ENCODE measurements at places on chromosomes 5 and 9.

DNA sequence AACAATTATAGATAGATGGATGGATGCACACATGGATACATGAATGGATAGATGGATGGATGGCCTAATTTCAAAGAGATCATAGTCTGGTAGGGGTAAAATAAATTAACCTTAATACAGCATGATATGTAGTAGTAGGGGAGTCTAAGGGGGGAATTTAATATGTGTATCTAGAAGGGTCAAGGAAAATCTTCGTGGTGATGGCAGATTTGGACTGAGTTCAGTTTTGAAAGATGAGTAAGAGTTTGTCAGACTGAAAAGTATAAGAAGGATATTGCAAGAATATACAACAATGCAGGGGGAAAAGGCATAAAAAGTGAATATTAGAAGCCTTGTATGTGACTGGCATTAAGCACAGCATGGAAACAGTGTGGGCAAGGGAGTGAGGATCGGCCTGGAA, 98.7 kb downstream of the ZNF462 start:
- peaks cover 3% of the 10 kb centered on the region for H3K27me3 ChIP-seq
- DNase-seq, result no peak
- no peaks in the 10 kb centered on the region for H3K36me3 ChIP-seq
- no peak overlapping the region for H3K4me3 ChIP-seq

DNA sequence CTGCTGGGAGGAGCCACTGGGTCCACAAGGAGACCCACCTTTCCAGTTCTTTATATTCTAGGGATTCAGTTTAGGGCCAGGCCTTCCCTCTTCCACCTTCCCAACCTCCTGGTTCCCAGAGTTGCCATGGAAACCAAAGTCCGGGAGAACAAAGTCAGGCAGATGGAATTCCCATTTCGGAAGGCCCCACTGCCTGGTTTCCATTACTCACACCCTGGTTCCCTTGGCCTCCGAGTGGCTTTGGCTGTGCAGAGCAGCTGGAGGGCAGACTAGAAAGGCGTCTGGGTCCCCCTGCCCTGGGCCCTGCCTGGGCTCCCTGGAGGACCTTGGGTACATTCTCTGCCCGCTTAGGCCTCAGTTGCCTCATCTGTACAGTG, 136.1 kb downstream of the RGS3 start:
- H3K36me3 ChIP-seq, result peaks cover 18% of the 10 kb centered on the region
- peaks cover 84% of the 10 kb centered on the region for H3K4me1 ChIP-seq
- no peaks in the 10 kb centered on the region for H3K27me3 ChIP-seq
- DNase-seq, result no peak
- no peak overlapping the region for H3K4me3 ChIP-seq

DNA sequence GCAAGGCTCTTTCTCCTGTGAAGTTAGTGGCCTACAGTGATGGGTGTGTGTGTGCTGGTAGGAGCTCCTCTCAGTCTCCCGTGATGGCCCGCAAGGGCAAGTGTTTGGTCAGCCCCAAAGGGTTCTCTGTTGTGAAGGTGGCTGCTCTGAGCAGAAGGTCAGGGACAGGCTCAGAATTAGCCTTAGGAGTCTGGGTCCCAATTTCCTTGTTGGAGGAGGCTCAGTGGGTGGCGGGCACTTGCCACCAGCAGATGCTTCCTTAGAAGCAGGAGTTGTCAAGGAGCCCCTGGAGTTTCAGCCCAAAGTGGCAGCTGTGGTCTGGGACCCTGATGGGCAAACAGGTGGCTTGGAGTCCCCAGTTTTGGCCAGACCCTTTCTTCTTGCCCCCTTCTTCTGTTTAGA, 154.4 kb downstream of the MACROH2A1 start:
- peak; percentile 22 for DNase-seq
- H3K4me3 ChIP-seq, result no peak overlapping the region
- no peak overlapping the region for H3K27ac ChIP-seq
- no peaks in the 10 kb centered on the region for H3K36me3 ChIP-seq

- H3K36me3 ChIP-seq, result peaks cover 40% of the 10 kb centered on the region
- no peaks in the 10 kb centered on the region for H3K4me1 ChIP-seq
- H3K4me3 ChIP-seq, result no peak overlapping the region
- H3K27me3 ChIP-seq, result no peaks in the 10 kb centered on the region
These were observed 39.0 kb downstream of the DROSHA start for GRCh38 chr5:31492869-31493268.

- peaks cover 15% of the 10 kb centered on the region for H3K4me1 ChIP-seq
- H3K36me3 ChIP-seq, result peaks cover 21% of the 10 kb centered on the region
- H3K4me3 ChIP-seq, result peak overlapping the region; percentile 91
These were observed 1.3 kb downstream of the NAA35 start for GRCh38 chr9:85941966-85942912.

DNA sequence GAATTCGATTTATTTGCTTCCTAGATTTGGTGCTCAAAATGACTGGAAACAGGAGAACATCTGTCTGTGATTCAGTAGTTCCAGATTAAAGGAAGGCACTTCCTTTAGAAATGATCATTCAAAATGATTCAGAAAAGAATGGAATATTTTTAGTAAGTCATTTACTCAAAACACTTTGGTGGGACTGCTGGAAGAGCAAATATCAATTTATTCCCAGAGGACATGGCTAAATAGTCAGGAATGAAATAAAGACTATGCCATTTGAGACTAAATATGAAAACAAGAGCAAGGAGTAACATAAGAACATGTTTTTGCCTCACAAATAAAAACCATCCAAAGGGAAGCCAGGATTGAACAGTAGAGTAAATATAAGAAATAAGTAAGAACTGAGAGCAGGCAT, 138.6 kb upstream of the RASA1 start:
- no peak overlapping the region for H3K27ac ChIP-seq
- H3K4me3 ChIP-seq, result no peak overlapping the region
- no peaks in the 10 kb centered on the region for H3K36me3 ChIP-seq
- no peaks in the 10 kb centered on the region for H3K27me3 ChIP-seq
- no peaks in the 10 kb centered on the region for H3K4me1 ChIP-seq

GRCh38 chr5:132655821-132656773, 1.9 kb upstream of the IL13 start:
- peak; percentile 52 for DNase-seq
- H3K36me3 ChIP-seq, result no peaks in the 10 kb centered on the region
- no peak overlapping the region for H3K27ac ChIP-seq
- peak overlapping the region; percentile 47 for H3K4me3 ChIP-seq

- H3K27ac ChIP-seq, result no peak overlapping the region
- no peak overlapping the region for H3K4me3 ChIP-seq
- H3K36me3 ChIP-seq, result no peaks in the 10 kb centered on the region
These were observed 441.5 kb upstream of the CDH6 start for GRCh38 chr5:30752015-30752414.

DNA sequence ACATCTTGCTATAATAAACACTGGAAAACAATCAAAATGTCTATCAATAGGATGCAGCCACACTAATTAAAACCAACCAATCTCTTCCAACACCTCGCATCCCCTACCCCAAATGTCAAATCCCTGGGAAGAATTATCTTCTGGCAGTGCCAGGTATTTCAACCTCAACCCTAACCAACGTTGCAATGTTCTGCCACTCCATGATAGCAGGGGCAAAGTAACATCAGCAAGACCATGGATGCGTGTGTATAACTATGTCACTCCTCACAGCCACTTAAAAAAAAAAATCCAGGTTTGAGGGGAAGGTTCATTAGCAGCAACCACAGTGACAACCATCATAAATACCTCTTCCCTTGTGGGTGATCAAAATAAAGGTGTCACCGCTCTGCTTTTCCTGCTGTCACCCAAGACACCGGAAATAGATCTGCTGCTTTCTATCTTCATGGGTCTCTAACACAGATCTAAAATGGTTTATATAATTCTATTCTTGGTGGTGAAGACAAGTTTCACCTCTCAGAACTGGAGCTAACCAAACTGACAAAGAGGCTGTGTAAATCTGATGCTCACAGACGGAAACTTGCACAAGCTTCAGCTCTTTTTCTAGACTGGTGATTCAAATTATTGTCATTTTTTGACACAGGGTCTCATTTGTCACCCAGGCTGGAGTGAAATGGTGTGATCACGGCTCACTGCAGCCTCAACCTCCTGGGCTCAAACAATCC, 9.9 kb downstream of the HSPA9 start:
- no peaks in the 10 kb centered on the region for H3K27me3 ChIP-seq
- no peak overlapping the region for H3K27ac ChIP-seq
- no peak overlapping the region for H3K4me3 ChIP-seq
- peaks cover 13% of the 10 kb centered on the region for H3K4me1 ChIP-seq
- H3K36me3 ChIP-seq, result peaks cover 16% of the 10 kb centered on the region
- no peak for DNase-seq

DNA sequence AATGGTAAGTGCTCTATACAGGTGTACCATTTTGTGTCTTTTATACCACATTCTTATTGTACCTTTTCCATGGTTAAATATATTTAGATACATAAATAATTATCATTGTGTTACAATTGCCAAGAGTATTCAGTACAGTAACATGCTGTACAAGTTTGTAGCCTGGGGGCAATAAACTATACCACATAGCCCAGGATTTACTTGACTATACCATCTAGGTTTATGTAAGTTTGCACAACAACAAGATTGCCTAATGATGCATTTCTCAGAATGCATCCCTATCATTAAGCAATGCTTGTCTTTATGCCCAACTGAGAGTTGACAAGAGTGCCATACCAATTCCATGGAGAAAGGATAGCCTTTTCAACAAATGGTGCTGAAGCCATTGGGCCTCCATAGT, 136.7 kb upstream of the PJA2 start:
- H3K27ac ChIP-seq, result no peak overlapping the region
- no peaks in the 10 kb centered on the region for H3K4me1 ChIP-seq
- no peaks in the 10 kb centered on the region for H3K27me3 ChIP-seq
- no peak overlapping the region for H3K4me3 ChIP-seq
- DNase-seq, result no peak
- H3K36me3 ChIP-seq, result no peaks in the 10 kb centered on the region

DNA sequence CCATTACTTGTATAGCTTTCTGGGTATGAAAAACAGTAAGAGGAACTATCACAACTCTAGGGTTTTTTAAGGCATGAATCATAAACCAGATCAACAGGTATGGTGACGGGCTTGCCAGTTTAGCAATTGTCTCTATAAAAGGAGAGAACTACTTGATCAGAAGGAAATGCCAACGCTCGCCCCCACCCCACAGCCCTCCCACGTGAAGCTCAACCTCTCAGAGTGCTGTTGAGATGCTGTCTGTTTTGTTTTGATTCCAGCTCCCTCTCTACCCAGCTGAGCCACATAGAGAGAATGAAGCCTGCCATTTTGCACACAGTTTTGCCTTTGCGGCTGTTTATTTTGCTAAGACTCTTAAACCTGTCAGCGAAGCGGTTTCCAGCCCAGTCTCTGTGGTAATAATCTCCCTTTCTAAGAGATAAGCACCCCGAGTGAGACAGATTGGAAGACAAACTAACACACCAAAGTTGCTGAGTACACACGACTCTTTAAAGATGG, 257.9 kb upstream of the ANKRD55 start:
- no peak overlapping the region for H3K27ac ChIP-seq
- DNase-seq, result no peak
- H3K36me3 ChIP-seq, result no peaks in the 10 kb centered on the region

- no peak for DNase-seq
- H3K4me3 ChIP-seq, result no peak overlapping the region
- peaks cover 13% of the 10 kb centered on the region for H3K4me1 ChIP-seq
- no peaks in the 10 kb centered on the region for H3K27me3 ChIP-seq
- H3K36me3 ChIP-seq, result no peaks in the 10 kb centered on the region
These were observed 231.4 kb downstream of the ARHGEF28 start for GRCh38 chr5:73857446-73857845.

- H3K4me1 ChIP-seq, result no peaks in the 10 kb centered on the region
- H3K36me3 ChIP-seq, result no peaks in the 10 kb centered on the region
- no peak for DNase-seq
- H3K27me3 ChIP-seq, result no peaks in the 10 kb centered on the region
- no peak overlapping the region for H3K4me3 ChIP-seq
- no peak overlapping the region for H3K27ac ChIP-seq
These were observed 91.9 kb upstream of the PANK3 start for GRCh38 chr5:168670881-168671575.

- H3K27ac ChIP-seq, result no peak overlapping the region
- no peak overlapping the region for H3K4me3 ChIP-seq
- no peaks in the 10 kb centered on the region for H3K4me1 ChIP-seq
- H3K36me3 ChIP-seq, result no peaks in the 10 kb centered on the region
These were observed 209.8 kb upstream of the ZNF462 start for GRCh38 chr9:106653213-106653612.

DNA sequence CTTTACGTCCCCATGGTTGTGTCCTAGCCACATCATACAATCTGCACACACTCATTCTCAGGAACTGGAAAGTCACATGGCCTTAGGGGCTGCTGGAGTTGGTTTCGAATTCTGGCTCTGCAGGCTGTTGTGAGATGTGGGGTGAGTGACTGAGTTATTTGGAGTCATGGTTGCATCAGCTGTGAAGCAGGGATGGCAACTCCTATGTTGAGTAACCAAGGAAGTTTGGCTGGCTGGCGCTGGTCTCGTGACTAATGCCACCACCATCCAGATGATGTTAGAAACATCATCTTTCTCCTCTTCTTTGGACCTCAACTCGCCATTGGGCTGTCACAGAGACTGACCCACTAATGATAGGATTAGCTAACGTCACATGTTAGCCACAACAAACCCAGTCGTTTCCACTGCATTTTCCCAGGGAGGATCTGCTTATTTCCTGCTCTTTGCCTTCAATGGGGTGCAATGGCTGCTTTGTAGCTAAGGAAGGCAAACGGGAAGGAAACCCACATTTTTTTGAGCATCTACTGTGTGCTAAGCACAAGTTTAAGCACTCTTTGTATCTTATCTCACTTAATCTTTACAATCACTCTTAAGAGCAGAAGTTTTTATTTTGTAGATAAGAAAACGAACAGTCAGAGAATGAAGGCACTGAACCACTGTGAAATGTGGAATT, 78.1 kb upstream of the UBTD2 start:
- H3K4me1 ChIP-seq, result no peaks in the 10 kb centered on the region
- H3K4me3 ChIP-seq, result no peak overlapping the region
- no peaks in the 10 kb centered on the region for H3K36me3 ChIP-seq
- no peak for DNase-seq
- no peak overlapping the region for H3K27ac ChIP-seq

GRCh38 chr9:111114486-111114885, 76.2 kb upstream of the LPAR1 start:
- H3K4me3 ChIP-seq, result no peak overlapping the region
- H3K36me3 ChIP-seq, result no peaks in the 10 kb centered on the region
- no peak for DNase-seq
- no peaks in the 10 kb centered on the region for H3K4me1 ChIP-seq
- no peaks in the 10 kb centered on the region for H3K27me3 ChIP-seq

- no peak overlapping the region for H3K4me3 ChIP-seq
- H3K4me1 ChIP-seq, result peaks cover 8% of the 10 kb centered on the region
- no peaks in the 10 kb centered on the region for H3K36me3 ChIP-seq
- peak overlapping the region; percentile 61 for H3K27ac ChIP-seq
These were observed 33.5 kb upstream of the HOMER1 start for GRCh38 chr5:79547429-79547822.

DNA sequence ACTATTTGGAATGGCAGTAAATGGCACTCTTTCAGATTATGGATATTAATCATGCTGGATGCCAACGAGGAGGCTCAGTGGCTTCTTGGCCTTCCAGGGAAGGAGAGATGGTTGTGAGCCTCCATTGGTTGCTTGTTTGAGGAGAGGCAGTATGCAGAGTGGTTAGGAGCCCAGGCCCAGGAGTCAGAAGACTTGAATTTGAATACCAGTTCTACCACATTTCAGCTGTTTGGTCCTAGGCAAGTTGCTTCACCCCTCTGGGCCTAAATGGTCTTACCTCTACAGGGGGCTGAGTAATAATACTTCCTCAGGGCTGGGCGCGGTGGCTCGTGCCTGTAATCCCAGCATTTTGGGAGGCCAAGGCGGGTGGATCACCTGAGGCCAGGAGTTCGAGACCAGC, 52.5 kb downstream of the COL27A1 start:
- no peaks in the 10 kb centered on the region for H3K27me3 ChIP-seq
- H3K4me1 ChIP-seq, result no peaks in the 10 kb centered on the region
- H3K27ac ChIP-seq, result no peak overlapping the region

- H3K36me3 ChIP-seq, result no peaks in the 10 kb centered on the region
- H3K4me1 ChIP-seq, result no peaks in the 10 kb centered on the region
- DNase-seq, result no peak
- H3K27ac ChIP-seq, result no peak overlapping the region
- no peak overlapping the region for H3K4me3 ChIP-seq
These were observed 55.0 kb upstream of the CDH12 start for GRCh38 chr5:22908129-22908528.

All from liver (tissue), 10 donors.